ENCODE measurements at places on chromosomes 2 and 18. TPM values are rescaled to one million over a fixed set of nuclear protein-coding genes. Genes with fewer than 3 reads are reported as not detected.
A peak's percentile ranks its signal among the peaks of the same experiment; 100 is the strongest.

DNA sequence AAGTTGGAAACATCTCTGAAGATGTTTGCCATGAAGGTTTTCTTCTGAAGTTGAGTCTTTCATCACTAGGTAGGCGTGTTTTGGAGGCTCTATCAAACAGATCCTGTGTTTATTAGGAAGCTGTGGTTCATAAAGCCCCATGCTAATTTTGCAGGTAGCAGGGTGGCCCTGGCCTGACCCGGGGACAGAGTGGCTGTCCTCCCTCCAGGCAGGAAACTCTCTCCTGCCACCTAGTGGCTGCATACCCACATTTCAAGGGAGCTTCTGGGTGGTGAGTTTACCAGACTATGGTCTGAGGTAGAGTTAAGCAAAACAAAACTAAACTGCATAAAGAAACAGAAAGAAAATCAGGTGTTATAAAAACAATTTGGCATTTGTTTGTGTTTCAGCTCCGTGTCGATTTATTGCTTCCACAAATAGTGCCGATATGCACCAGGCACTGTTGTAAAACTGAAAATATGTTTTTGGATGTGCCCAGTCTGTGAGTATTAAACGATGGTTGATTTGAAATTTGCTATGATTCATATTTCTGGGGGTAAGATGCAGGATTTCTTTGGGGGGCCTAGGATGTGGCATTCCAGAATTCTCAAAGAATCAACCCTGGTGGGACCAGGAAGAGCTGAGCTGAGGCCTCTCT is 26.0 kb upstream of the IL37 start:
- no peak for DNase-seq

IL37 gene
- not detected for polyA plus RNA-seq

DNA sequence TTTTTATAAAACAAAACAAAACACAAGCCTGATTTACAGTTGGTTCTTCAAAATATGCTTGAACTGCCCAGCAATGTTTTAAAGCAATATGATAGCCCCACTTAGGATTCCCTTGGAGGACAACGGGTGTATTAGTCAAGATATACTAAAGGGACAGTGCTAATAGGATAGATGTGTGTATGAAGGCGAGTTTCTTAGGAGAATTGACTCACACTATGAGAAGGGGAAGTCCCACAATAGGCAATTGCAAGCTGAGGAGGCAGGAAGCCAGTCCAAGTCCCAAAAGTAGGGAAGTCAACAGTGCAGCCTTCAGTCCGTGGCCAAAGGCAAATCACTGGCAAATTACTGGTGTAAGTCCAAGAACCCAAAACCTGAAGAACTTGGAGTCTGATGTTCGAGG is 167.9 kb downstream of the CBLN2 start:
- no peak for DNase-seq

REG1B gene
- polyA plus RNA-seq: not detected

GRCh38 chr18:74064510-74064909 is 83.1 kb downstream of the FBXO15 start:
- DNase-seq: no peak

DNA sequence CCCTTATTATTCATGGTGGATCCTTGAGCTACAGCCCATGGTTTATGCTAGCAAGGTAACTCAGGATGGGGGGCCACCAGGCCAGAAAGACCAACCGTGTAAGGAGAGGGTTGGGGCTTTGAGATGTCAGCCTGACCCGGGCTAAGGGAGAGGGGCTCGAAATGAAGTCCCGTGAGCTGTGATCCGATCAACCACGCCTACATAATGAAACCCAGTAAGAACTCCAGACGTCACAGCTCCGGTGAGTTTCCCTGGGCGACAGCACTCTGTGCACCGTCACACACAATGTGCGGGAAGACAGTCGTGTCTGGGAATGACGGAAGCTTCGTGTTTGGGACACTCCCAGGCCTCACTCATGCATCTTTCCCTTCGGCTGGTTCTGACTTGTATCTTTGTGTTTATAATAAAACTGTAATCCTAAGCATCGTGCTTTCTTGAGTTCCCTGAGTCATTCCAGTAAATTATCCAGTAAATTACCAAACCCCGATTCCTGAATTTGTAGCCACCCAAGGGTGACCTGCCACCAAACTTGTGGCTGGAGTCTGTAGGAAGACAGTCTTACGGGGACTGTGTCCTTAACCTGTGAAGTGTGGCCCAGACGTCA is 44.2 kb downstream of the CYP27C1 start:
- DNase-seq: no peak

KCNK3 gene
- polyA plus RNA-seq: 5.3 TPM

COL4A3 gene
- polyA plus RNA-seq: 88.8 TPM

DNA sequence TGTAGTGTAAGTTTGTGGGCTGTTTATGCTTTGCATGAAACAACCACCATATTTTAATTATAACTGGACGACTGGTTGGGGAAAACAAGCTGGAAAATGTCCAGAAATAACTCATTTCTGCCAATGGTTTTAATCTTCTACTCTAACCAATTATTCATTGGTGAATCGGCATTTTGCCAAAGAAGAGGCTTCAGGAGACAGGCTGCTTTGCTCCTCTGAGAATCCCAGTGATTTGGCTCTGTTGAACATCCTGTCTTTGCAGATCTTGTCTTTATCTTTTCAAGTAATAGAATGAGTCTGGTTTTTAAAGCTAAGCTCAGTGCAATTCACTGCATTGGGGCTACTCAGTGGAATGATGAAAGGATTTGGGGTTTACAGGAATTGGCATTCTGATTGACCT is 109.6 kb downstream of the APOB start:
- no peak for DNase-seq

GRCh38 chr2:171547720-171548119 is 25.4 kb downstream of the CYBRD1 start:
- no peak for DNase-seq

DNA sequence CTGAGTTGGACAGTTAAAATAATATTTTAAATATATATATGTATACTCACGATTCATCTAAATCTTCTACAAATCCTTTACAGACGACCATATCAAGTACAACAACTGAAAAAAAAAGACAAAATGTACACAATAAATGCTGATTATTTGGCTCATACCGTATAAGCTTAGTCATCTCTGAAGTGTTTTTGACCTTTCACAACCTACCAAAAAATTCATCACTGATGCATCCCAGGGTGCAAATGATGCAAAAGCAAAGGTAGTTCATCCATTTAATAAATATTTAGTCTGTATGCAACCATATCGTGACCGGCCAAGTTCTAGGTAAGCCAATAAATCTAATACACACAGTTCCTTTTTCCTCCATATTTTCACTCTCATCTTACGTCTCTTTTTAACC is 1.1 kb downstream of the TMX3 start:
- DNase-seq: no peak

DNA sequence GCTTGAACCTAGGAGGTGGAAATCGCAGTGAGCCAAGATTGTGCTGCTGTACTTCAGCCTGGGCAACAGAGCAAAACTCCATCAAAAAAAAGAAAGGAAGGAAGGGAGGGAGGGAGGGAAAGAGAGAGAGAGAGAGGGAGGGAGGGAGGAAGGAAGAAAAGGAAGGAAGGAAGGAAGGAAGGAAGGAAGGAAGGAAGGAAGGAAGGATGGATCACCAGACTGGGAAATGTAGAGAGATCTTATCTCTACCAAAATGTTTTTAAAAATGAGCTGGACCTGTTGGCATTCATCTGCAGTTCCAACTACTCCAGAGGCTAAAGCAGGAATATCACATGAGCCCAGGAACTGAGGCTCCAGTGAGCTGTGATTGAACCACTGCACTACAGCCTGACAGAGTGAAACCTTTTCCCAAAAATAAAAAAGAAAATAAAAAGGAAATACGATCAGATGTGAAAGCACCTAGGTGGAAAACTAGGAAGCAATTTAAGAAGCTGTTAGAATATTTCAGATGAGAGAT is 239.4 kb downstream of the CDH7 start:
- DNase-seq: no peak

CNOT11 gene
- 60.1 TPM for polyA plus RNA-seq

DNA sequence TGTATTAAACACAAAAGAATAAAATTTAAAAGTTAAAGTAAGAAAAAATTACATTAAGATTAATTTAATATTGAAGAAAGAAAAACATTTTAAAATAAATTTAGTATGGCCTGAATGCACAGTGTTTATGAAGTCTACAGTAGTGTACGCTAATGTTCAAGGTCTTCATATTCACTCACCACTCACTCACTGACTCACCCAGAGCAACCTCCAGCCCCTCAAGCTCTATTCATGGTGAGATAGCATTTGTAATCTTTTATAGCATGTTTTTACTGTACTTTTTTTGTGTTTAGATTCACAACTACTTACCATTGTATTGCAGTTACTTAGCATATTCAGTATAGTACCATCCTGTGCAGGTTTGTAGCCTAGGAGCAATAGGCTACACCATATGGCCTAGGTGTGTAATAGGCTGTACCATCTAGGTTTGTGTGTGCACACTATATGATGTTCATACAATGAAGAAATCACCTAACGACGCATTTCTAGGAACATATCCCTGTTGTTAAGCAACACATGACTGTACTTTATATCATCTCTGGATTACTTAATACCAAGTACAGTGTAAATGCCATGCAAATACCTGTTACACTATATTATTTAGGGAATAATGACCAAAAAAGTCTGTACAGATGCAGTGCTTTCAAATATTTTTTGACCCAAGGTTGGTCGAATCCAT is 144.0 kb upstream of the IL1R2 start:
- no peak for DNase-seq

- DNase-seq: no peak
These were observed 35.0 kb downstream of the SLC3A1 start for GRCh38 chr2:44310287-44310686.

- no peak for DNase-seq
These were observed at the start of gene LRRTM1 for GRCh38 chr2:80303909-80304837. Gene LRRTM1, minus strand, starts transcription at chr2:80304752. Its CDS starts 933 bp downstream, at chr2:80303819.

- DNase-seq: no peak
These were observed 27.1 kb downstream of the SMIM21 start for GRCh38 chr18:75400366-75400765.

GRCh38 chr2:25176138-25176537 is 7.8 kb upstream of the POMC start:
- DNase-seq: no peak

GRCh38 chr2:41151746-41152145 is 699.9 kb upstream of the SLC8A1 start:
- DNase-seq: no peak

RFX8 gene
- 0.95 TPM for polyA plus RNA-seq

CYTIP gene
- polyA plus RNA-seq: 1.2 TPM

PTPRM gene
- 97.3 TPM for polyA plus RNA-seq

MC4R gene
- 0.32 TPM for polyA plus RNA-seq

- DNase-seq: peak; percentile 30
These were observed 605.4 kb downstream of the BCL11A start for GRCh38 chr2:59947917-59948541.

DNA sequence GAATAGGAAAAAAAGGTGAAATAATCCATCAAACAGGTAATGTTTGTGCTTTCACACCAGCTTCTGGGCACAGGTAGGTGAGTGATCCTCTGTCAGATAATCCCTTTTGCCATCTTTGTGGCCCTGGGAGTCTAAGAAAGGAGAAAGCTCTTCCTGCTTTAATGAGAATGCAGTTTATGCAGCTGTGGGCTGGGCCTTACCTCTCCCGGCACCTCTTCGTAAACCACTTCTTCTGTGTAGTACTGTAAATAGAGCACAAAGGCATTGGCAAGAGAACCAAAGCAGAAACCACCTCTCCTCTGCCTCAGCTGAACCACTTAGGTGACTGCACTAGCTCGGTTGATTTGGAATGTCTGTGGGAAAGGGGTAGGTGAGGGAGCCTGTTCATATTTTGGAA is 4.9 kb downstream of the NEB start:
- DNase-seq: no peak

GRCh38 chr18:31658670-31659575 is 25.5 kb downstream of the B4GALT6 start:
- DNase-seq: peak; percentile 64

GRCh38 chr2:207815254-207815653 is 45.5 kb upstream of the FZD5 start:
- no peak for DNase-seq

DNA sequence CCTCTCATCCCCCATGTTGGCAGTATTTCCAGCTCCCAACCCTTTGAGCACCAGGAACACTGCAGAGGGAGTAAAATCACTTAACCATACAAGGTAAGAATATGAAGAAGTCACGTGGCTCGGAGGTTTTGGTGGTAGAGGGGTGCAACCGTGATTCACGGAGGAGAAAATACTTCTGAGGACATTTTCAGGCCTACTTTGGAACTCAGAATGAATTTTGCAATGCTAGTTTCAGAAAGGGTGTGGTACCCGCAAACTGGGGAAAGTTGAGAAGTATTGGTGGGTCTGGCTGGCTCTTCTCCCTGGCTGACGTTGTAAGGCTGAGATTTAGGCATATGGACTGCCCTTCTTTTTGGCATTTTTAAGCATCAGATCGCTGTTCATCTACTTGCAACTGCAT is 442 bp downstream of the SERPINB5 start:
- DNase-seq: no peak

Data from renal pelvis (tissue), 12 donors.